ENCODE measurements at places on chromosomes 2 and 18. TPM values are rescaled to one million over a fixed set of nuclear protein-coding genes. Genes with fewer than 3 reads are reported as not detected.

The SERPINB10 gene
- 0.40 TPM for polyA plus RNA-seq

The HRH4 gene
- not detected for polyA plus RNA-seq

The SPC25 gene
- polyA plus RNA-seq = 23.7 TPM

The FSIP2 gene
- polyA plus RNA-seq = 2.4 TPM

The POTEC gene
- not detected for polyA plus RNA-seq

The C2orf72 gene
- polyA plus RNA-seq = 4.2 TPM

The MRPL19 gene
- 77.9 TPM for polyA plus RNA-seq

The CXCR1 gene
- not detected for polyA plus RNA-seq

The APOB gene
- polyA plus RNA-seq = 1.5 TPM

The DARS1 gene
- 156 TPM for polyA plus RNA-seq

The RANBP2 gene
- polyA plus RNA-seq = 68.0 TPM

The GGCX gene
- 41.8 TPM for polyA plus RNA-seq

The SERPINB2 gene
- polyA plus RNA-seq = 0.15 TPM

The SIX2 gene
- 21.6 TPM for polyA plus RNA-seq

The RAB12 gene
- polyA plus RNA-seq = 49.5 TPM

The NCKAP5 gene
- polyA plus RNA-seq = 10.1 TPM

The POU3F3 gene
- 86.0 TPM for polyA plus RNA-seq

The MOCOS gene
- 1.1 TPM for polyA plus RNA-seq

The NCL gene
- 1,308 TPM for polyA plus RNA-seq

The SNORC gene
- polyA plus RNA-seq = 1.8 TPM

The GRB14 gene
- polyA plus RNA-seq = 51.0 TPM

The GYPC gene
- 67.0 TPM for polyA plus RNA-seq
